ENCODE measurements at places on chromosomes 7 and 10. TPM values are rescaled to one million over a fixed set of nuclear protein-coding genes. Genes with fewer than 3 reads are reported as not detected.

Gene DNAAF5
- total RNA-seq = 10.0 TPM

DNA sequence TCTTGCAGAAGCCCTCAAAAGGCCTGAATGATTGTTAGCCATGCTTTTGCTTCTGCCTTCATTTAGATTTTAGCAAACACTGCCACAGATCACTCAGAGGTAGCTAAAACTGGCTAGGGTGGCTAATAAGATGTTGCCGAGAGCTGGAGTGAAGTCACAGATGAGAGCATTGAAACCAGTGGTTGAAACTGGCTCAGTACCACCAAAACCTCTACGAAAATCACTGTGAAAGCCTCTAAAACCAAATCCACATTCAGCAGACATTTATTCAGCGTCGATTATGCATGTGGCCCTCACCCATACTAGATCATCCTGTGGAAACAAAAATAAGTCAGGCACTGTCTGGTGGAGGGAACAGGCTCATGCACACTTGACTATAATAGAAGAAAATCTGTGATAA is 50.8 kb downstream of the PIK3CG start:
- DNase-seq = no peak

Gene CUTC
- total RNA-seq = 15.9 TPM

Gene ITIH2
- total RNA-seq = 471 TPM

Gene SRRT
- 53.9 TPM for total RNA-seq

DNA sequence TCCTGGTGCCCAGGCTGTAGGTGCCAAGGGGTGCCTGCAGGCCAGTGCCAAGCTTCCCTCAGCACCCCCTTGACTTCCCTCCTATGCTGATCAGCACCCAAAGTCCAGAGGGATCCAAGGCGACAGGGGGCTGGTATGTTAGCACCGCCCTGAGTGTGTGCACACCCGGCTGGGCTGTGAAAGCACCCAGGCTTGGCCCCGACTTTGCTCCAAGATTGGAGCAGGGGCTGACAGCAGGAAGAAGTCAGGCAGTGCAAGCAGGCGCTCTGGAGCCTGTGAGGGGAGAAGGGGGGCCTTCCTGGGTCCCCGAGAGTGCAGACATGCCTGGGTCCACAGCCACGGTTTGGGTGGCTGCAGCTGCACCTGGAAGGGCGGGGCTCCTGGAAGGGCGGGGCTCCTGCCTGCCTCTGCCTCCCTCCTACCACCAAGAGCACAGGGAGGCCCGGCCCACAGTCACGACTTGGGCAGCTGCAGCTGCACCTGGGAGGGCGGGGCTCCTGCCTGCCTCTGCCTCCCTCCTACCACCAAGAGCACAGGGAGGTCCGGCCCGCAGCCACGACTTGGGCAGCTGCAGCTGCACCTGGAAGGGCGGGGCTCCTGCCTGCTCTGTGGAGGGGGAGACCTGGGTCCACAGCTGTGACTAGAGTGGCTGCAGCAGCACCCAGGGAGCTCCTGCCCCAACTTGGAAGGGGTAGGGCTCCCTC is 30.2 kb upstream of the ZMYND11 start:
- DNase-seq = no peak

Gene TRIM50
- total RNA-seq = not detected

- no peak for DNase-seq
Observed at GRCh38 chr10:534047-534566, 155.4 kb downstream of the DIP2C start.
